NT2/D1 (cell line): ENCODE measurements at places on chromosomes 1 and 21.

DNA sequence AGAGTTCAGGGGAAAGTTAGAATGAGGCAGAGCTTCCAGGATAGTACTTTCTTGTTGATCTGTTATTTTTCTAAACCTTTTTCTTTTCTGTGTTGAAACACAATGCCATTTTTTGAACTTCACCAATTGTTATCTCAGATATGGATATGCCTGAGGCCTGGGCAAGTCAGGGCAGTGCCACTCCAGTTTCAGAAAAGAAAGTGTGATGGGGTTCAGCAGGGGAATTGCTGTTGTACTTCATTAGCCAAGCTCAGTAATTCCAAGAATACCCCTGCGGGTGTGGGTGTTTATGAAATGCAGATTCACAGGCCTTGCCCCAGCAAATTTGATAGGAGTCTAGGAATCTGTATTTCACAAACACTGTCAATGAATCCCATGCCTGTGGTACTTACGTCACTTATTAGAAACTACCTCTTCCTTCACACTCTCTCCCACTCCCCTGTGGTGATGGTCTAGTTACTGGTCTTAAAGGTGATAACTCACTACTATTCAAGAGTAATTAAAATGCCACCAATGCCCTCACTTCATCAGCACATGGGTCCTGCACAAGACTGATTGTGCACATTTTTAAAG is 142.3 kb downstream of the PBX1 start:
- DNase-seq, result no peak

GRCh38 chr1:237282208-237282783 is 240.3 kb downstream of the RYR2 start:
- no peak for DNase-seq

- DNase-seq, result no peak
Observed at GRCh38 chr1:151841141-151841540, 1.5 kb upstream of the C2CD4D start.

GRCh38 chr1:79090985-79091384 is 84.5 kb upstream of the ADGRL4 start:
- no peak for DNase-seq

- DNase-seq, result peak; percentile 11
Observed at GRCh38 chr1:31413405-31414001, 490 bp downstream of the SERINC2 start.

DNA sequence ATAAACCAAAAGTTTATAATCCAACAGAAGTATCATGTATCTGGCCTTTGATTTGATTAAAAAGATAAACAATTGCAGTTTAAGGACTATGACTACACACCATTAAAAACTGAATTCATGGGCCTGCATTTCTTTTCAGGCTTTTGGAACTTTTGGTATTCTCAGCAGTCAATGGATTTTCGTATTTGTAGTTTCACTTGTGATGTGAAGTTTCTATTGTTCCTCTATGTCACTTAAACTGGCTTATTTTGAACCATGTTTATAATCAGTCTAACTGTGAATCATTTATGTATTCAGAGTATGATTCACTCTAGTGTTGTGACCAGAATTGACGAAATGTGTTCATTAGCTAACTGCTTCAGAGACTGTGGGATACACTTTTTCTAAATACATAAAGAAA is 132.9 kb downstream of the COQ8A start:
- DNase-seq, result no peak

GRCh38 chr1:16254263-16254928 is 17.4 kb upstream of the CPLANE2 start:
- no peak for DNase-seq

DNA sequence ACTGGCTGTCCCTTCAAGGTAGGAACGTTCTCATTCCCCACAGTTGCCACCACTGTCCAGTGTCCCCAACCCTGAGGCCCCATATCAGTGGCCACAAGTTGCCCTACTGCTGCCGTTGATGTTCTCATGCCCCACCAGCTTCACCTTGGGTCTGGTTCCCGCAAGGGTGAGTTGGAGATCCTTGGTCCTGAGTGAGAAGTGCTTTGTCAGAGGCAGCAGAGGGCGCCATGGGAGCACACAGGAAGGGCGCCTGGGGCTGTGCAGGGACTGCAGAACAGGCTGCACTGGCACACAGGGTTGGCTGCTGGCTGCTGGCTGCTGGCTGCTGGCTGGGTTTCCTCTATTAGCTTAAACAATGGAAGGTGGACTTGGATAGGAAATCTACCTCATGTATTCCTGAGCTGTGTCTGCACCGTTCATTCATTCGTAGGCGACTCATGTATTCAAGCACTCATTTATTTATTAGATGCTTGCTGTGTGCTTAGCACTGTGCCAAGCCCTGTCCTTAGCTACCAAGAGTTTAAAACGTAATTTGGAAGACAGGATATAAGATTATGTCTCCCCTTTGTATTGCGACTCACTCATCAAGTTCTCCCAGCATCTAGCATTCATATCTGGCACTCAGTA is 2.1 kb upstream of the S100A9 start:
- DNase-seq, result peak; percentile 89

DNA sequence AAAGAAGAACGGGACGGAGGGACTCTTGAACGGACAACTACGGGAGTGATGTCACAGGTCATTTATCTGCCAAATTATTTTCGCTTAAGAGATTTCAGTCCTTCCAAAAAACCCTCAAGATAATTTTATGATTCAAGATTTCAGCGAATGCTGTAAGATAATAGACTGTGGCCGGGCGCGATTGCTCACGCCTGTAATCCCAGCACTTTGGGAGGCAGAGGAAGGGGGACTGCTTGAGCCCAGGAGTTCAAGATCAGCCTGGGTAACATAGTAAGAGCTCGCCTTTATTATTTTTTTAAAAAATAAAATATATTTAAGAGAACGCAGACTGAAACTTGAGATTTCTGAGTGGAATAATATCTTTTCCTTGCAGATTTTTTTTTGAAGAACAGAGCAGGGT is 609 bp downstream of the RWDD2B start:
- no peak for DNase-seq

GRCh38 chr21:25214676-25215075 is 392.6 kb downstream of the MRPL39 start:
- DNase-seq, result no peak

GRCh38 chr21:45370575-45370974 is 34.4 kb upstream of the COL18A1 start:
- DNase-seq, result no peak

- DNase-seq, result no peak
Observed at GRCh38 chr1:39943471-39944290, 11.3 kb upstream of the MFSD2A start.

- DNase-seq, result no peak
Observed at GRCh38 chr1:239467730-239468129, 81.4 kb downstream of the CHRM3 start.

DNA sequence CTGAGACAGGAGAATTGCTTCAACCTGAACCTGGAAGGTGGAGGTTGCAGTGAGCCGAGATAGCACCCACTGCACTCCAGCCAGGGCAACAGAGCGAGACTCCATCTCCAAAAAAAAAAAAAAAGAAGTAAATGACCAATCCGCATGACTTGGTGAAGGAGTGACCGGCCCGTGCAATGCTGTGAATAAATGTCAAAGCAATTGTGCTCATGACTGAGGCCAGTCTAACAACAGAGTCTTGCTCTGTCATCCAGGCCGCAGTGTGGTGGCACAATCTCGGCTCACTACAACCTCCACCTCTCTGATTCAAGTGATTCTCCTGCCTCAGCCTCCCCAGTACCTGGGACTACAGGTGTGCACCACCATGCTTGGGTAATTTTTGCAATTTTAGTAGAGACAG is 27.8 kb upstream of the SLC19A1 start:
- no peak for DNase-seq

DNA sequence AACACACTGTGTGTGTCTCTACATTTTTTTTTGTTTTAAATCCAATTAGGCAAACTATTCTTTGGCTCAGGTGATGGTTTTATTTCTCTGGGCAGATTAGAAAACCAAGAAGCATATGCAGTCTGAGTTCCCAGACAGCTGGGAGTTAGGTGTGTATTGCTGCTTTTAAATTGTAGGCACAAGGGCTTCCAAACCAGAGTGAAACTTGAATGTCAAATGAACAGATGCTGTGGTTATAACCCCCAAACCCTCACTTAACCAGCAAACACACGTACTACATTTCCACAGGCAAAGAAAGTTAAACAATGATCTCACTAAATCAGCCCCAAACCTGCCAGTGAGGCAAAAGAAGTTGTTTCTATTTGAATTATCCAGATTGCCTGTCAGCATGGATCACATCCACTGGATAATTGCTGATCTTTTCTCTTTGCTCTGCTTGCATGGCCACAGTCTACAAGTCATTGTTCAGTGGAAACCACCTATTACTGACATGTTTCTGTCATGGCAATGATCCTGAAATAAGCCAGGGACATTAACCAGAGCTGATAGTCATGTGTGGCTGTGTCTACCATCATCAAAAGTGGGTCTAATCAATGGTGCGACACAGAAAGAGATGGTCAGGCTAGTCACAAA is 576.5 kb upstream of the PLXNA2 start:
- DNase-seq, result no peak

- DNase-seq, result no peak
Observed at GRCh38 chr1:54567961-54568360, 19.9 kb downstream of the ACOT11 start.

DNA sequence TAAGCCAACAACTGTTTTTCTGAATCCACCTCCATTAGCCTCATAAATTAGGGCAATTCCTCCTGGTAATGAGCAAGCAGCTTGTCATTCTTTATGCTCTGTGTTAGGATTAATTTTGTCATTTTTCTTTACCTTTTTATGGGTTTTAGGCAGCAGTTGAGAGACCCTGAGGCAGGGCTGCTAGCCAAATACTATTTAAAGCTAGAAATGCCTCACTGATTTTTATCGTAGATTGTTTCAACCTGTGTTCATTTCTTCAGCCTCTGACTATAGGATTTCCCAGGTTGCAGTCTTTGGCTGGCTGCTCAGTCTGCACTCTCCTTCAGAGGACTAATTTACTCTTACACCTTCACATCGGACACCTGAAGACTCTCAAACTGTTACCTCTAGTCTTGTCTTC is 61.9 kb upstream of the RABGAP1L start:
- DNase-seq, result no peak

DNA sequence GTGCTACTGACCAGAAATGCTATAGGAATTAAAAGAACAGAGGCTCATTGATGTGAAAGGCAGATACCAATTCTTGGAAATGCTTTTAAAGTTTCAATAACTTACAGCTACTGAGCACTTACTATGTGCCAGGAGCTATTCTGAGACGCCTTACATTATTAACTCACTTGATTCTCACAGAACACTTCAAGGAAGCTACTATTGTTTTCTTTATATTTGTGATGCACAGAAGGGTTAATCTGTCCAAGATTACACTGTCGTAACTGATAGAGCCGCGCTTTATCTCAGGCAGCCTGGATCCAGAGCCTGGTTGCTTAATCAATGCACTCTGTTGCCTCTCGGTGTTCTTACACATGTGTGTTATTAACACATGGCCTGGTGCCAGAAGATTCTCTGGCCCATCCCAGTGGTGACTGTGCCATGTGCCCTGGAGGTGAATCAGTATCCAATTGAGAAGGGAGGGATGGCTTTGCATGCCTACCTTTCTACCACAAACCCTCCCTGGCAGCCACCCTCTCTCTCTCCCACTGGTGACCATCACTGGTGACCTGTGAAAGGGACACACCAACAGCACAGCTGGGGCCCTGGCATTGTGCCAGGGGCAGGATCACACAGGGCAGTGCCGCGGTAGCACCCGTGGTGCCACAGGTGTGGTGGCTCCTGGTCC is 8.8 kb downstream of the FMO1 start:
- DNase-seq, result no peak

DNA sequence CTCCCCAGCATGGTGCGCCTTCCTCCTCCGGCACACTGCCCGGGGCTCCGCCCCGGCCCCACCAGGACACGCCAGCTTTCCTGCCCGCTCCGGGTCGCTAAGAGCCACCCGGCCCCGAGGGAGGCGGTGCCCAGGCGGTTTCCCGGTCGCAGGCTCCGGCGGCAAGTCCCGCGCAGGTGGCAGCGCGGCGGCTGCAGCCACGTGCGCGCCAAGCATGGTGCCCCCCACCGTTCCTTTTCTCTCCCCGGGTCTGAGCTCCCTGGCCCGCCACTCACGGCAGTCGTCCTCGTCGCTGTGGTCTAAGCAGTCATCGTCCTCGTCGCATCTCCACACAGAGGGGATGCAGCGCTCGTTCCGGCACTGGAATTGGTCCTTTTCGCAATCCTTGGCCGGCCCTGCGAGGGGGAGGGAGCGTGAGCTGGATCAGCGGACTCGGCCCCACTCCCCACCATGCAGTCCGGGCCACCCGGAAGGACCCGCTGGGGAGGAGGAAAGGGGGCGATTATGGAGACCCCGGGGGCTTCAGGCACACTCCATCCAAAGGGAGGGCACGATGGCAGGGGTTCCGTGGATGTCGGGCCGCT is 1.2 kb downstream of the LRP8 start:
- DNase-seq, result peak; percentile 36

GRCh38 chr1:33908324-33908956 is 44.6 kb downstream of the HMGB4 start:
- no peak for DNase-seq

- DNase-seq, result no peak
Observed at GRCh38 chr1:2241820-2242219, 13.7 kb downstream of the SKI start.

DNA sequence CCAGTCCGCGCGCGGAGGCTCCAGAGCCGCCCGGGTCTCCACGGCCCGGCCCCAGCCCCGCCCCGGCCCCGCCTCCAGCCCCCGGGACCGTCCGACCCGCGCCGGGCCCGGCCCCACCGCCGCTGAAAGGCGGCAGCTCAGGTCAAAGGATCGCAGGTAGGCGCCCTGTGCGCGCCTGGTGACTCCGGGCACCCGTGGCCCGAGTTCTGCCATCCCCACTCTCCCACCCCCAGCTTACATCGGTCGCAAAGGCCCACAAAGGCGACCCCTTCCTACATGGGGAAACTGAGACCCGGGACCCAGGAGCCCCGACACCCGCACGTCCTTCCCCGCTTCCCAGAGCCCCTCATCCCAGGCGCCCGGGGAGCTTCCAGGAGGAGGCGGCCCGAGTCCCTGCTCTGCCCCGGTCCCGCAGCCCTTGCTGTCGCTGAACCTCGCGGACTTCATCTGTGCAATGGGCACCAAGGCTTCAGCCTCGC is at the start of gene TMEM200B:
Gene TMEM200B (minus strand): TSS at position 17 of the 479 bp plus-strand sequence. CDS start 2,075 bp downstream, outside the sequence.
- DNase-seq, result no peak
